ENCODE measurements at places on chromosomes 6 and 20.

- no peak for DNase-seq
Observed at GRCh38 chr20:50286174-50286511, 95.5 kb downstream of the CEBPB start.

GRCh38 chr20:38434770-38435554 lies at the start of gene SNHG17:
Gene SNHG17, minus strand, starts transcription at chr20:38435328.
- peak; percentile 92 for DNase-seq

DNA sequence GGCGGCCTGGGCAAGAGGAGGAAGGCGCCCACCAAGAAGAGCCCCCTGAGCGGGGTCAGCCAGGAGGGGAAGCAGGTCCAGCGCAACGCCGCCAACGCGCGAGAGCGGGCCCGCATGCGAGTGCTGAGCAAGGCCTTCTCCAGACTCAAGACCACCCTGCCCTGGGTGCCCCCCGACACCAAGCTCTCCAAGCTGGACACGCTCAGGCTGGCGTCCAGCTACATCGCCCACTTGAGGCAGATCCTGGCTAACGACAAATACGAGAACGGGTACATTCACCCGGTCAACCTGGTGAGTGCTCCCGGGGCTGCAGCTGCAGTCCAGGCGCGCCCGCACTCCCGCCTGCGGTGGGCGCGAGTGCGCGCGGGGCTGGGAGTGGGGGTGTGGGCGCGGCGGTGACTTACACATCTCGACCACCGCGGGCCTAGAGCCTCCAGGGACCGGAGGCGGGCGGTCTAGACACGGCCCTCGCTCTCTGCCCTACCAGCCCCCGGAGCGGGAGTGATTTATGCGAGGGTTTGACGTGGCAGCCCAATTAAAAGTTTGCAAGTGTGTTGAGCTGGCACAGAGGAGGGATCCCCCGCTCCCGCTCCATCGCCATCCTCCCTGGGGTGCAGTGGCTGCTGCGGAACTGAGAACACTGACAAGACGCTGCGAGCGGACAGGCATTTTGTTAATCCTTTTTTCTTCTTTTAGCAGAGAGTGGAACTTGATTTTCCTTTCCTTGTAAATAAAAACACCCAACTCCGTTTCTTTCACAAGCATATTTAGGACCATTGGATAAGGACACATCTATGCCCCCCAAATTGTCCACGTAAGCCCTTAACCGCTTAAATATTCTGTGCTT lies 867 bp downstream of the TCF21 start:
- DNase-seq, result no peak

- no peak for DNase-seq
Observed at GRCh38 chr20:48808382-48809034, 19.3 kb downstream of the PREX1 start.

DNA sequence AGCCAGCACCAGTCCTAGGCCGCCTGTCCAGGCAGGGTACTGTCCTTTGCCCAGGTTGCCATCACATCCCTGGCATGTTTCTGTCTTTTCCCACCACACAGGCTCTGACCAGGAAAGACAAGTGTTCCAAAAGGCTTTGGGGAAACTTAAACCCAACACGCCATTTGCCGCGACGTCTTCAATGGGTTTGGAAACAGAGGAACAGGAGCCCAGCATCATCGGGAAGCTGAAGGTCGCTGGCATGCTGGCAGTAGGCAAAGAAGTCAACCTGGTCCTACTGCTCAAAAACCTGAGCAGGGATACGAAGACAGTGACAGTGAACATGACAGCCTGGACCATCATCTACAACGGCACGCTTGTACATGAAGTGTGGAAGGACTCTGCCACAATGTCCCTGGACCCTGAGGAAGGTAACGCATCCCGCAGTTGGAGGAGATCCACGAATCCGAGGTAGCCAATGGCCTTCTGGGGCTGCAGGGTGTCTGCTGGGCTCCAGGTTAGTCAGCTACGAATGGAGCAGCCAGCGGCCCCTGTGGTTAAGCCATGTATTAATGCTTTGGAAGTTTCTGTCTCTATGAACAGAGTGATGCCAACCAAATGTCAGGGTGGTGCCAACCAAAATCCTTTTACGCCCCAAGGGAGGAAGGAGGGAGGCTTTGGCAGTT lies 36.2 kb downstream of the TGM3 start:
- DNase-seq, result peak; percentile 39

Measured in right lobe of liver (tissue), 6 donors.